ENCODE measurements at places on chromosomes 3 and 15. TPM values are rescaled to one million over a fixed set of nuclear protein-coding genes. Genes with fewer than 3 reads are reported as not detected.

DNA sequence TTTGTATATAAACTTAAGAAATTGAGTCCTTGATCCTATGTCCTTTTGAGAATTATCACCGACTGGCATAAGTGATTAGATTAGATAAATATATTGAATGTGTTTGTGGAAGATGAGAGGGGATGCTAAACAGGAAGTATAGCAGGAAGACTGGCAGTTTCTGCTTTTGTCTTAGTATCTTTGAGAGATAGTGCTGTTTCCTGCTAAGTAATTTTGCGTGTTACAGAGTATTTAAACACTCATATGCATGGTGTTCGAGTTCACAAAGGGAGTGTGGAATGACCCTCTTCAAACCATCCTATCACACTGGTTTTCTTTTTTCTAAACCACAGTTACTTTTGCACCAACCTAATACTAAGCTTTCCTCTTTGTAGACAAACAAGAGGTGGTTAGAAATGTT lies 106.0 kb downstream of the KLHL25 start:
- DNase-seq, result no peak

DNA sequence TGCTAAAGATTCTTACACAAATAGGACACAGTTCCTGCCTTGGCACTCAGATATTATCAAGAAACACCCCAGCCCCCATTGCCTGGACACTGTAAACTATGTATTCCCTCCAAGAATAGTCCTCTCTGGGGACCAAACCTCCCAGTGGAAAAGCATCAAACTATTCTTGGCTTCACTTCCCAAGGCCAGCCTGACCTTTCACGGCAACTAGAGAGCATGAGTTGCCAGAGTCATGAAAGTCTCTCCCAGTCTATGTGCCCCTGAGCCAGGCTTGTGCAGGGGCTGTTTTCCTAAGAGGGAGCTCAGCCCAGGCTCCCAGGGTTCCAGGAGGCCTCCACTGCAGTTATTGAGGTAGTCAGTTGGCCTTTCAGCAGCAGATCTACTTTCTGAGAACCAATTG lies 251.9 kb upstream of the TGFBR2 start:
- no peak for DNase-seq

DNA sequence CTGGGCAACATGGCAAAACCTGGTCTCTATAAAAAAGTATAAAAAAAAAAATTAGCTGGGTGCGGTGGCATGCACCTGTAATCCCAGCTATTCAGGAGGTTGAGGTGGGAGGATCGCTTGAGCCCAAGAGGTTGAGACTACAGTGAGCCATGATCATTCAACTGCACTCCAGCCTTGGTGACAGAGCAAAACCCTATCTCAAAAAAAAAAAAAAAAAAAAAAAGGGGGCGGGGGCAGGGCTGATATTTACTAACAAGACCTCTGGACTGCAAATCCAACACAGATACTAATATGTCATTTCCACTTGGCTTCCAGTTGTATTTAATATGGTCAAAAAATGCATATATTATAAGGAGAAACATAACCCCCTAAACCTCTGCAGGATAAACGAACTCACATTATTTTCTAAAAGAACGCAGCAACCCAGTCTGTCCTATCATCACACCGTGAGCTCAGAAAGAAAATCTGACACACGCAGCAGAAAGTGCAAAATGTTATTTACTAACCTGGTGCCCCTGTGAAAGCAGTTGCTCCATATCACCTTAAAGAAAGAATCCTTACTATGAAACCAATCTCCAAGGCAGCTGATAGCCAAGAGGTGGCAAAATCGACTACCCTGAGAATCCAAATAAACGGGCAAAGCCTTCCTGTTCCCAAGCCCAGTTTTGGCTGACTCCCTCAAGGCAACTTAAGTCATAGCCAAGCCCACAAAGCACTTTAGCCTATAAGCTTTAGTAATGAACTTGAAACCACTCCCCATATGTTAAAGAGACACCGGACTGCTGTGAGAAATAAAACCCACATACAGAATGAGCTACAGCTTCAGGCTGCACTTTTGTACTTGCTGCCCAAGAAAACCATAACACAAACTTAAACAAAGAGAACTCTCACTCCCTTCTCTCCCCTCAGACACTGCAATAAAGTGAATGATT lies 39.3 kb downstream of the PLD1 start:
- no peak for DNase-seq

The MAGEL2 gene
- not detected for total RNA-seq

The PP2D1 gene
- total RNA-seq, result not detected

The PLA2G4F gene
- total RNA-seq, result not detected

Data from activated CD4-positive, alpha-beta memory T cell treated with anti-CD3 and anti-CD28 coated beads, Interleukin-2, amount 10 ng/mL, durations not matched to agents 7 days and 5 days (primary cell).